ENCODE measurements at places on chromosomes 4 and X.

- no peak for DNase-seq
Observed at GRCh38 chr4:20532116-20532790, 168.0 kb upstream of the PACRGL start.

GRCh38 chr4:134326866-134327265 lies 125.3 kb upstream of the PABPC4L start:
- DNase-seq = no peak

GRCh38 chr4:153655928-153656327 lies 28.2 kb upstream of the TLR2 start:
- DNase-seq = no peak

DNA sequence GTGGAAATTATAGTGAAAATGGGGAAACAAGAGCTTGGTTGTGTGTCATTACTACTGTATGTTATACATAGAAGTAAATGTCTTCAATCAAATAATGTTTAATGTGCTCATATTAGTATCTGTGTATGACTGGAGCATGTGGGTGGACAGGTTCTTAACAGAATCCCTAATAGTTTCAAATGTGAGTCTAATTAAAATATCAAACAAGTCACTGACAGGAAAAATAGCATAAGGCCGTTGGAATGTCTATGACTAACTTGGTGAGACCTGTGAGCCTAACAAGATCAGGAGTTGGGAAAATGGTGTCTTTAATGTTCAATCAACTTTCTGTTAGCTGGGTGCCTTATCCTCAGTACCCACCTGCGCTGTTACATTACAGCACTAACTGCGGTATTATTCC lies 6.2 kb upstream of the CXCL3 start:
- DNase-seq = no peak

- DNase-seq = peak; percentile 20
Observed at GRCh38 chrX:47232803-47233332, at the start of gene USP11. TSS of gene USP11 (plus strand) at chrX:47233009. CDS start at chrX:47233044, 35 bp downstream.

DNA sequence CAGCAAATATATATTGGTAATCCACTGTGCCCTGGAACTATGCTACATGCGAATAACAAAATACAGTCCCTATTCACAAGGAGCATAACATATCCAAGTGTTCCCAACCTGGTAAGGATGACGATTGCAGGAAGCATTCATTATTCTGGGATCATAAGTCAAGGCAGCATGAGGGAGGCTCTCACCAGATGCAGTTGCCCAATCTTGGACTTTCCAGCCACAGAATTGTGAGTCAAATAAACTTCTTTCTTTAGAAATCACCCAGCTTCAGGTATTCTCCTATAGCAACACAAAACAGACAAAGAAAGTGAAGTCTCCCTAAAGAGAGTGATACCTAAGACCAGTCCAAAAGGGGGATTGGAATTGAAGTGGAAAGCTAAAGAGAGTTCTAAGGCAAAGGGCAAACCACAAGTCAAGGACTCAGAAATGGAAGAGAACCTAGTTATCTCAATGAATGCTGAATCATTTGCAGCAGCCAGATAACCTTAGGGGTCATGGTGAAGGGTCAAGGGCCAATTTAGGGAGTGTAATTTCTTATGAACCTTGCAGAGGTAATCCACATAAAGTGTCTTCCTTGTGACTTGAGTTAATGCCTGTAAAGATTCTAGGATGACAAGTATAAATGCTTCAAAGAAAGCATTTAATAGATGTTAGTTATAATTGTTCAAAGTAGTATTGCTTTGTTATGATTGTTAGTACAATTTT lies 103.1 kb upstream of the PCDH7 start:
- no peak for DNase-seq

- no peak for DNase-seq
Observed at GRCh38 chrX:53656845-53657244, 29.7 kb downstream of the HUWE1 start.

DNA sequence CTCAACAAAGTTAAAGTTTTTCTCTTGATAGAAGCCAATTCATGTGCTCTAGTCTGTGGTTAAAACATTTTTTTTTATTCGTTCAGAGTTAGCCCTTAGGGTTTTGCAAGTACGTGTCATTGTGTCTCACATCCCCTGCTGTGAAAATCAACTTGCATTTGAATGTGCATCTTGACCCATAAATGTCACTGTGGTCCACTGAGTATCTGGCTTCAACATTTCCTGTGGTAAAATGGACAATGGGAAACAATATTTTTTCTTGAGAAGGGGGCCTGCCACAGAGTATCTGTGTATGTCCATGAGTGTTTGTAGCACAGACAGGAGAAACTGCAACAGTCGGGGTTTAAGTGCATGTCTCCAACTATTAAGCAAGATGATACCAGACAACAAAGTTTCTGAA lies 554.8 kb upstream of the TENM3 start:
- DNase-seq = peak; percentile 70

DNA sequence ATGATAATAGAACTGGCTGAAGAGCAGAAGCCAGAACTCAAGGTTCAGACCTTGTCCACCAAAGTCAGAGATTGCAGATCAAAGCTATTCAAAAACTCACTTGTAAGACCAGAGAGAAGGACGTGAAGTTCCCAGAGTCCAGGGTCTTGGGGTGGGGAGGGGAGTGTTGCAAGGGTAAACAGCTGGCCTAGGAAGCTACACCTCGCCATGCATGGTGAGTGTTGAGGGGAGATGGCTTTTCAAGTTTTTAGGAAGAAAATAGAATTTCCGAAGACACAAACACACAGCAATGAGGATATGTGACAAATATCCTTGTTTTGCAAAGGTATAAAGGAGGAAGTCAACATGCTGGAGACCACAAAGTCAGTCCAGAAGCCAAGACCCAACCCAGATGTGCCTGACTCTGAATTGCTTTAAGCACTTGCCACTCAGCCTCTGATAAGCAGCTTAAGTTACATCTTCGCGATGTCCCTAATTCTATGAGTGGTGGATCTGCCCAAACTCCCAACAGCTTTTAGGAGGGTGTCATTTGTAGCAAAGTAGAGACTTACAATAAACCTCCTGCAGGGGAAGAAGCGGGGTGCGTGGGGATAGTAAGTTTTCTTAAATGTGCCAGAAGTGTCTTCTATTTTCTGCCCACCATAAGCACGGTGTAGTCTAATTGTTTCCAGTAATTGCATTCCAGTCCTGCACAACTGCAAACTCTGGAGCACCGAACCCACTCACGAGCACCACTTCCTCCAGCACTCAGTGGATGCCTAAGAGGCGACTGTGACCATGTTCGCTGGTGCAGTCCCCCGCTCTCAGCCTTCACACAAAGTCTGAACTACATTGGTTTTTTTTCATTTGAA lies 26.5 kb downstream of the HAND2 start:
- no peak for DNase-seq

GRCh38 chr4:131566026-131566425 lies 1583.1 kb upstream of the PCDH10 start:
- no peak for DNase-seq

- no peak for DNase-seq
Observed at GRCh38 chr4:54058171-54058570, 6.2 kb downstream of the CHIC2 start.

DNA sequence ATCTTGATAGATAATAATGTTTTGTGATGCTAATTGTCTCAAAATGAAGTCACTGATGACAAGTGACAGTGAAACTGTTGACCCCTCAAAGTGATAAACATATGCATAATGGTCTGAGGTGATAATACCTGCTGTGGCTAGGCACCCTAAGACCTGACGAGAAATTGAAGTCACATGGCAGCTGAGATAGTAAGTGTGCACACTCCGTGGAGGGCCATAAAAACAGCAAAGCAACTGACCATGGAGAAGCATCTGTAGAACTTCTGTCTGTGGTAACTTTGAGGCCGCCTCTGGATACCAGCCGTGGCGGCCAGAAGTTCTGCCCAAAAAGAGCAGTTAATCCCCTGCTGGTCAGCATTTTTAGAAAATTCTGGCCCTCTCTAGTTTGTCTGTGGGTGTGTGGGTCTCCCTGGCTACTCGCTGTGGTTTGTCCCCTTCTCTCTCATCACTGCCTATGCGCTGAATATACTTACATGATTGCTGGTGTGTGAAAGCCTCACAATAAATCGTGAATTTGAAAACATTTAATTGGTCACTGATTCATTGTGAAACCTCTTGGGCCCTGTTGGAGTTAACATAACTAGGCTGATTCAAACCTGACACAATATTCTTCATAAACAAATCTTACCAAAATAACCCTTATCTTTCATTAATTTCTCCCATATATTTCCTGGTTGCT lies 50.6 kb downstream of the CCDC149 start:
- DNase-seq = no peak

- no peak for DNase-seq
Observed at GRCh38 chr4:118935819-118936218, 47.2 kb downstream of the SYNPO2 start.
